ENCODE measurements at places on chromosomes 11 and 22. TPM values are rescaled to one million over a fixed set of nuclear protein-coding genes. Genes with fewer than 3 reads are reported as not detected.

- peak; percentile 28 for DNase-seq
Observed at GRCh38 chr11:94737171-94737611, 31.0 kb upstream of the AMOTL1 start.

- DNase-seq = no peak
Observed at GRCh38 chr22:41300661-41301060, 664 bp upstream of the ZC3H7B start.

GRCh38 chr22:19959043-19959586 is 17.5 kb upstream of the TXNRD2 start:
- peak; percentile 77 for DNase-seq

DNA sequence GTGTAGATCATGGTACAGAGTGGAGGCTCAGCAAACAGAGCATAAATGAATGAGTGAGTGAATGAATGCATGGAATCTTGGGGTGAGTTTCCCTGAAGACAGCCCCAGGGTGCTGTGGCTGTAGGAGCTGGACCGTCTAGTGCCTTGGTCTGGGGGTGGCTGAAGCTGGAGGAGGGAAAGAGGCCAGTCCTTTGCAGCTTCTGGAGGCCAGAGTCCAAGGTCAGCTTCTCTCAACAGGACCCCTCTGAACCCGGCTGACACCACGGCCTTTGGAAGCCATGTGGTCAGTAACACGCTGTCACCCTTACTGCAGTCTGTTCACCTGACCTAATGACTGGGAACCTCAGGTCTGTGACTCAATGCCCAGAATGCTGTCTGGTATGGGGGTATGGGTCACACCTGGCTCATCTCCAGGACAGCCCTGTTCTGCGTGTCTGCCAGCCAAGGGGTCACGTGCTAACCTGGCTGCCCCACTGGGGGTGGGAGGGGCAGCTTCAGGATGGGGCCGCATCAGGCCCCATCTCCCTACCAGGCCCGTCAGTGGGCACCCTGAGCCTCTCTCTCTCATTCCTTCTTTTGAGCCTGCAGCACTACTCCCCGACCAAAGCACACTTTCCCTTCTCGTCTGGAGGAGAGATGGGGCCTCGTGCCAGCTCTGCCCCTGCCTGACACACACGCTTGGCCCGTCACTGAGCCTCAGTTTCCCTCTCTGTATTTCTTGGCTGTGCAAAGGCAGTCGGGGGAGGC is 24.1 kb upstream of the CHKA start:
- no peak for DNase-seq

DNA sequence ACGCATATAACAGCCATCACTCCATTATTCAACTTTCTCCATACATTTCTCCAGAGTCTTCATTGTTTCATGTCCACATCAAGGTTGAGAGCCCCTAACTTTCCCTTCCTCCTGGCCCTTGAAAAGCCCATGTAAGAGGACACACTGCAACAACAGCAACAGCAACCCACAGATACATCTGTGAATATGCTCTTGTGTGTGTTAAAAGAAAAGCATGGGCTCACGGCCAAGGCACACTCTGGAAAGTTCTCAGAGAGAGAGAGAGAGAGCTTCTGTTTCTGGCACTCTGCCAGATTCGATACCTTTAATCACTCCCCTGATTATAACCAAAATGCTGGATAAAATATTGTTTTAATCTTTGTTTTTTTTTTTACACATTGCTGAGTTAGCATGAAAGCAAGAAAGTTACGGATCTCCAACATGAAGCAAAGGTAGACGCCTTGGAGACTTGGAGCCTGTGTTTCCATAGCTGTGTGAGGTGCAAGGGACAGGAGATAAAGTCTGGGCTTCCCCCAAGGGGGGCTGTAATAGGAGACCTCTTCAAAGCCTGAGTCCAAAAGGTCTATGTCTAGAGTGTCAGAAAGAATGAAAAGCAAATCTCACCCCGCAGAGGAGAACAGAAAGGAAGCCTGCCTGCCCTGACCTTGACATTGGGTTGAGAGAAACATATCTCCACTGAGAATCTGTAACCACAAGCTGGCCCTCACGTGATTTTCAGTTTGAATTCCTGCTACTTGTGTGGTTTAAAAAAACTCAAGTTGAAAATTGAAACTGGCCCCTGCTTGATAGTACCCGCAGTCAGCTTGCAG is 33.7 kb upstream of the MPPED1 start:
- DNase-seq = peak; percentile 8

DNA sequence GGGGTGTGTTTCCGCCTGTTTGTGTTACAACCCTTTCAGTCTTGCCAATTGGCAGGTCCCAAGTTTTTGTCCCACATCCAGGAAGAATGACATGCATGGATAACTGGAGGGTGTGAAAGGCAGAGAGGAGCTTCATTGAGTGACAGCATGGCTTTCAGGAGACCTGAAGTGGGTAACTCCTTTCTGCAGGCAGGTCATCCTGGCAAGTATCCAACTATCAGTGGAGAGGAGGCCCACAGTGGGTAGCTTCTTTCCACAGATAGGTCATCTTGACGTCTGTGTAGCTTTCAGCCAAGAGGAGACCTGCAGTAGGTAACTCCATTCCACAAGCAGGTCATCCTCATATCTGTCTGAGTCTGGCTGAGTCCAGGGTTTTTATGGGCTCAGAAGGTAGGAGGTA is 1268.8 kb upstream of the CNTN5 start:
- no peak for DNase-seq

GRCh38 chr22:34885852-34886251 is 180.1 kb upstream of the ISX start:
- DNase-seq = no peak

DNA sequence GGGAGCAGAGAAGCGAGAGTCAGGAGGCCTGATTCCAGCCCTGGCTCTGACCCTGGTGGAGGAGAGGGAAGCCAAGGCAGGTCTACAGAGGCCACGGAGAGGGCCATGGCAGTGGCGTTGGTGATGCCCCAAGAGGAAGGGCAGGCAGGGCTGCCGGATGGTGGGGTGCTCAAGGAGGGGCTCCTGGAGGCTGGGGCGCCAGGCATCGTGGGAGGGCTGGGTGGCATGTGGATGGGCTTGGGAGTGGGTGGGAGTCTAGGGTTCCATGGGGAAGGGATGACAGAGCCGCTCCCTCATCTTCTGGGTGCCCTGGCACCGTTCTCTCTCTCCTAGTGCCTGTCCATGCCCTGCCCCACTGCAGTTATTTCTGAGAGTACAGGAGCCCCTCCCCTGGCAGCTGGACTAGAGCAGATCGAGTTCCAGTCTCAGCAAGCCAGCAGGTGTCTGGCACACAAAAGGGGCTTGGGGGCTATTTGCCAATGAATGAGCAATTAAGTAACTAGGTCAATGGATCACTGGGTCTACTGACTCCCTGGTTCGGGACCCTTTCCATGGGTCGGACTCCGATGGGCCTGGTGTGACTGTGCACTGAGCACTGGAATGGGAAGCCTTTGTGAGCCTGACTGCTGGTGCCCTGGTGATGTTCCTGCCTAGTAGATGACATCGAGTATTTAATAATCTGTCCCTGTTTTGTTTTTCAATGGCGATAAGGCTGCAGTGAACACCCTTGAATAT is 570.0 kb downstream of the TBC1D22A start:
- no peak for DNase-seq

- no peak for DNase-seq
Observed at GRCh38 chr11:69284081-69284511, 9.9 kb upstream of the MYEOV start.

DNA sequence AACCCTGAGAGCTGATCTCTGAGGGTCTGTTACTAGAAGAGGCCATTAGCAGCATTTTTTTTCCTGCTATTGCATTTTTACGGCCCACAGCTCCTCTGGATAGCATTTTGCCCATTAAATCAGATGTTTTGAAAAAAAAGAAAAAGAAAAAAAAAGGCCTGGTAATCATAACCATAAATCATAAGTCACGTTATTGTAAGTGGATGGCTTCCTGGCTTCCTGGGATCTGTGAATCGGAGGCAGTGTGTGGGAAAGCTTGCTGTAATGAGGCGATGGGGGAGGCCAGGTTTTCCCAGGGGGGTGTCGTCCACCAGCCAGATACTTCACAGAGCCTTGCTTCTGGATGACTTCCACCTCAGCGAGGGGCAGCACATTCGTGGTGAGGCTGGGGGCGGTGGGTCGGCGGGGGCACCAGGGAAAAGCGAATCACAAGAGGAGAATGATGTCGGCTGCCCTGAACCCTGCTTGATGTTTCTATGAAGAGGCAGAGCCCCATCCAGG is 106.5 kb upstream of the SYT13 start:
- no peak for DNase-seq

DNA sequence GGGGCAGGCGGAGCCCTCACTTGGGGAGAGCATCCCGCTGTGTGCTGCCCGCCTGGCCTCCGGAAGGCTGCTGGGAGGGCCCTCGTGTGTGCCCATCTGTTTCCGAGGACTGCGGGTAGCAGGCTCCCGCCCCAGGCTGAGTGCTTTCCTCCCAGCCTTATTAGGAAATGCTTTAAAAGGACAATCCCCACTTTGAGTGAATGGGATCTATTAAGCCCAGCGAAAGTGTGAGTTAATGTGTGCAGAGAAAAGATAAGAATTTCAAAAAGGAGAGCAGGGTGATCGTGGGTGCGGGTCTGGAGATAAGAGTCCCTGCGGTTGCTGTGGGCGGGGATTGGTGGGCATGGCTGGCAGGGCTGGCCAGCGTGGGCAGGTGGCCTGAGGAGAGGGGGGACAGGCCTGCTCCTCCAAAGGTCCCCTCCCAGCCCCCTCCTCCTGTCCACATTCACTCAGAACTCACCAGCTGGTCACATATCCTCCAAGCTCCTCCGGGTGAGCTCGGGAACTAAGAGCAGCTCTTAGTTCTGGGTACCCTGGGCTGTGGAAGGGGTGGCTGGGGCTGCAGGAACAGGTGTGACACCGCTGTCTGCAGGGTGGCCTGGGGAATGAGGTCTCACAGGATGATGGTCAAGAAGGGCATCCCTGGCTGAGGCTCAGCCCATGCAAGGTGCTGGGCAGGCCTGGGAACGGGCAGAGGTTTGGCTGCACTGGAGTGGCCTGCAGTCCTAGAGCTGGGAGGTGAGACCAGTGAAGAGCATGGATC is 1260.3 kb downstream of the BRD1 start:
- DNase-seq = no peak

DNA sequence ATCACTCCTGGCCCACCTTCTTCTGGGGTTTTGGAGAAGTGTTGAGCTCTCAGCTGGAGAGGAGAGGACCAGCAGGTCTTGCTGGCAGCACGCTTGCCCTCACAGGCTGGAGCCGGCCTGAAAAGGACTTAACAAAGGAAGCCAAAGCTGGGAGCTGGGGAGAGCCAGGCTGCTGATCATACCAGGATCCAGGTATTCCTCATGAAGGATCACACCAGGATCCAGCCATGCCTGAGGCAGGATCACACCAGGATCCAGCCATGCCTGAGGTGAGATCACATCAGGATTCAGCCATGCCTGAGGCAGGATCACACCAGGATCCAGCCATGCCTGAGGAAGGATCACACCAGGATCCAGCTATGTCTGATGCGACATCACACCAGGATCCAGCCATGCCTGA is 17.0 kb downstream of the MRGPRD start:
- no peak for DNase-seq

PAMR1 gene
- total RNA-seq = 0.84 TPM
